Right lung (tissue), 10 donors: ENCODE measurements at places on chromosomes 4 and X.

GRCh38 chrX:43557792-43558191, 98.3 kb upstream of the MAOA start:
- peak; percentile 40 for DNase-seq

DNA sequence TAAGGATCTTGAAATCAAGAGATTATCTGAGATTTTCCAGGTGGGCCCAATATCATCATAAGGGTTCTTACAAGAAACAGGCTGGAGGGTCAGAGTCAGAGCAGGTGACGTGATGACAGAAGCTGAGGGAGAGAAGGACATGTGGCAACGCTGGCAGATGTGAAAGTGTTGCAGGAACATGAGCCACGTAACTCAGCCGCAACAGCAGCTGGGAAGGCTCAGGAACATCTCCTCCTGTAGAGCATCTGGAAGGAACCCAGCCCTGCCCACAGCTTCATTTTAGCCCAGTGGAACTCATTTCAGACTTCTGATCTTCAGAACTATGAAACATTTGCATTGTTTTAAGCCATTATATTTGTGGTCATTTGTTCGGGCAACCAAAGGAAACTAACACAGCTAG, 156.3 kb upstream of the VEGFC start:
- peak; percentile 72 for DNase-seq

DNA sequence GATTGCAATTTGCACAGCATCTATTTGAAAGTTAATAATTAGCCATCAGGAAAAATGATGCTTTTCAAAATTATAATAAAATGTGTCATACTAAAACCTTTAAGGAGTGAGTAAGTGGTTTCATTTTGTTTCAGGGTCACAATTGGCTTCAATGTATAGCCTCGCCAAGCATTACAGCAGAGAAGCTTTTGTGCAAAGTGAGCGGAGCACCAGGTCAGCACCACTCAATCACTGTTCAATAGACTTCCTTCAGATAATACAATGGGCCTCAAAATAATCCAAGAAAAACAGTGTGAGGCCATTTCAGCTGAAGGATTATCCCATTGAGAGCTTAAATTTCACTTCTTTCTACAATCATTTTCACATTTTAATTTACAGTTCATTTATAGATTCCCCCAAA, 409.2 kb upstream of the SLIT2 start:
- DNase-seq: no peak

GRCh38 chr4:28444886-28445496, 1584.3 kb downstream of the STIM2 start:
- no peak for DNase-seq

- no peak for DNase-seq
Observed at GRCh38 chrX:31580726-31581125, 508.9 kb upstream of the FTHL17 start.

GRCh38 chrX:69503228-69503781, 821 bp upstream of the NALF2 start:
- no peak for DNase-seq

GRCh38 chr4:39025552-39026085, 6.6 kb downstream of the TMEM156 start:
- no peak for DNase-seq

DNA sequence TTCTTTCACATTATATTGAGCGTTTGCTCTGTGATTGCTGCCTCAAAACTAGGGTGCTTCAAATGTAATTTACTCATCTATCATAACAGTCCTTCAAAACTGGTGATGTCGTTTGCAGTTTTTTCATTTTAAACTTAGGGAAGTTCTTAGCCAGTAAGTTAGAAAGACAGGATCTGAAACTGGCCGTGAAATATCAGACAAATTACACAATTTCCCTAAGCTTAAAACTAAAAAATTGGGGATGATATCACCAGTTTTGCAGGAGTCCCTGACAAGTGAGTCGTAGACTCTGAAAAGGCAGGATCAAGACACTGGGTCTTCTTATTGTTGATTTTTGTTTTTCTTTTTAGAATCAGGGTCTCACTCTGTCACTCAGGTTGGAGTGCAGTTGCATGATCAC, 44.8 kb downstream of the MOB1B start:
- no peak for DNase-seq

DNA sequence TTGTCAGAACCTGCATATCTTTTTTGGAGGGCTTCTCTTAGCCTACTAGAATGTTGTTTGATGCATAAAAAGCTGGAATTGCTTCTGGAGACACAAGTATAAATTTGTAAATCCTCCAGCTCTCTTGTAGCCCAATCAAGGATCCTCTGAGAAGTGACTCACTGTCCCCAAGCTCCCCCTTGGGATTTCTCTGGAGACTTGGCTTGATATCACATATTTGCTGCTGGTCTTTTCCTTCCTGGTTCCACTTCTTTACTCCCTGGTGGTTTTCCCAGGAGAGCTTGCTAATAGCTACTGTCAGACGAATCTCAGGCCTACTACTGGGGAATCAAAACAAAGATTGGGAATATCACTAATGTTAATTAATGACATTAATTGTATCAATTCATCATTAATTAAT, 173.1 kb downstream of the STK32B start:
- DNase-seq: no peak

- DNase-seq: no peak
Observed at GRCh38 chrX:148067285-148067684, 86.1 kb downstream of the FMR1NB start.

- DNase-seq: no peak
Observed at GRCh38 chr4:82484996-82485783, 54.8 kb downstream of the ENOPH1 start.

DNA sequence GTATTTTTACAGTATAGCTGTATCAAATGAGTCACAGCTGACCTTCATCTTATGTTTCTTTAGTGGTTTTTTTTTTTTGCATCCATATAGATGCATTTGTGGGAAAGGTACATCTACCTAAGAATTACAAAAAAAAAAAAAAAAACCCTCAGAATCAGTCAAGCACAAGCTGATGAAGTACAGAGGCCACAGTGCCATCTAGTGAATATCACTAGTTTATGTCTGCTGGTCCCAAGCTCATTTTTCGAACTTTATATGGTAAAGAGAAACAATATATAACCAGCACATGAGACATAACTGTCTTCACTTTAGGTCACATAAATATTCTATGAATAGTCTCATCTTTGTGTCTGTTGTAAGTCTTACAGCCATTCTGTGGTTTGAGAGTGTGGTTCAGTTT, 220.1 kb downstream of the DLG3 start:
- DNase-seq: no peak

DNA sequence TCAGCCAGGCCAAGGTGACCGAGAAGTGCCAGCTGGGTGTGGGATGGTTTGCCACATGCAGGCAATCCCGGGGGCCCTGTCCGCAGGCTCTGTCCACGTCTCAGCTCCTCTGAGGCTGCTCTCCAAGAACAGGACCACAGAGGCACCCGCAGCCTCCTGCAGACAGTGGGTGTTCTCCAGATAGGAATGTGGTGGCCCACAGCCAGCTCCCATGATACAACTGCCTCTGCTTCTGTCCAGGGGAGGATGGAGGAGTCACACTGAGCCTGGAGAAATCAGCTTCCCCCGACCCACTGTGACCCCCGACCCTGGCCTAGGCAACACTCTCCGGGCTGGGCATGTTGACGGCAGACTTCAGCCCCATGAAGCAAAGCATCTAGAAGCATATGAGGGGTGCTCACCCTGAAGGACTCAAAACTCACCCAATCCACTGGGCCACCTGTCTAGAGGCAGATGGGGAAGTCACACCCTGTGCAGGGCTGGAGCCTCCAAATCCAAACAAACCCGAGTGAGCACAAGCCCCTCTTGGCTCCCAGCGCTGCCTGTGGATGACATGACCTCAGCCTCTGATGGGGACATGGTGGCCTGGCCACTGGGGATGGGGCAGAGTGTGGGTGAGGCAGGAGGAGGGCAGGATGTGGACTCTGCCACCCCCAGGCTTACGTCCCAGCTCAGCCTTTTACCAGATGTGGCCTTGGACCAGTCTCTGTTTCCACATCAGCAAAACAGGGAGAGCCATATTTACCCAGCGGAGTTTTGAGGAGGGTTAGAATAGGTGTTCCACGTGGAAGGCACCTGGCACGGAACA, 102.3 kb downstream of the PSAPL1 start:
- no peak for DNase-seq

DNA sequence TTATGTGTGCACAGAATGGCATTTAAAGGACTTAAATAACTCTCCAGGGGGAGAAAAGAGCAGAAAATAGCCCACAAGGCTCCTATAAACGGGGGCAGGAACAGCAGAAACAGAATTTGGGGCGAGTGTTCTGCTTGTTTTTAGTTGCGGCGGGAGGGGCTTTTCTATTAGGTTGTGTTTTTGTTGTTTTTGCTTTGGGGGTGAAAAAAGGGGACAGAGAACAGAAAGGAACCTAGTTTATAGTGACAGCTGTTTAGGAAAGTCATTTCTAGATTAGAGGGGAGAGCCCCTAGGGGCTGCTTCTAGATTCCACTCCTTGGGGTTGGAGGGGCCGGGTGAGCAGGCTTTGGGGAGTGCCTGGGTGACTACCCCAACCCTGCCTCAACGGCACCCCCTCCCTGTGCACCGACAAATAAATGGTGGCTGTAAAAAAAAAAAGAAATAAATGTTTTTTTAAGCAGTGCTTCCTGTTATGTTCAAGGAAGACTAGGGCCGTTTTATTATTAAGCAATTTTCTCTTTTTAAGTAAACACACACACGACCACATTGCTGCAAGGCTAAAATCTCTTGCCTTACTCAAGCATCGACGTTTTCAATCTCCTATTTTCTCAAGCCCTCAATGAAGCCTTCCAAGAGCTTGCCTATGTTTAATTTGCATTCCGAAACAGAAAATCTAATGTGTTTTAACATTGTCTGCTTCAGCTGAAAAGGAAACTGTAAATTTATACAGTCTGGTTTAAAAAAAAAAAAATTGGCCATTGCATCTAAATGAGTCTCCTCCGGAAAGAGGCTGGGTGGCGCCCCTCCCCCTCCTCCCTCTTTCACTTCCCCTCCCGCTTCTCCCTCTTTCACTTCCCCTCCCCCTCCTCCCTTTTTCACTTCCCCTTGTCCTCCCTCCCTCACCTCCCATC, 123.3 kb upstream of the TBL1X start:
- peak; percentile 42 for DNase-seq

- no peak for DNase-seq
Observed at GRCh38 chr4:157121401-157121800, 45.5 kb downstream of the GLRB start.

GRCh38 chr4:78624048-78624447, 72.5 kb downstream of the ANXA3 start:
- no peak for DNase-seq

GRCh38 chrX:344371-344901, 25.8 kb upstream of the GTPBP6 start:
- DNase-seq: no peak

GRCh38 chrX:16445166-16445752, 204.7 kb upstream of the S100G start:
- no peak for DNase-seq

DNA sequence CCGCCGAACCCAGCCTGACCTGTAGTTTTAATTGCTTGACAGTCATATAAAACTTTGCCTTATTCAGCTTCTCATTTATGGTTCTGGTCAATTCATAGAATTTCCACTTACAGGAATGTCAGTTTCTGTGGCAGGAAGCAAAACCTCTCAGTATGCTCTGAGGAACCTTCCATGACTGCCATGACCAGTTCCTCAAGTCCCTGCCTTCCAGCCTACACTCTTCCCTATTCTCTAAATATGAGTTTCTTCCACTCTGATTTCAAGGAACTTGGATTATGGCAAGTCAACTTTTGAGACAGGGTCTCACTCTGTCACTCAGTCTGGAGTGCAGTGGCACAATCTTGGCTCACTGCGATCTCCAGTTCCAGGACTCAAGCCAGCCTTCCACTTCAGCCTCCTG, 26.0 kb upstream of the NSUN7 start:
- DNase-seq: no peak

DNA sequence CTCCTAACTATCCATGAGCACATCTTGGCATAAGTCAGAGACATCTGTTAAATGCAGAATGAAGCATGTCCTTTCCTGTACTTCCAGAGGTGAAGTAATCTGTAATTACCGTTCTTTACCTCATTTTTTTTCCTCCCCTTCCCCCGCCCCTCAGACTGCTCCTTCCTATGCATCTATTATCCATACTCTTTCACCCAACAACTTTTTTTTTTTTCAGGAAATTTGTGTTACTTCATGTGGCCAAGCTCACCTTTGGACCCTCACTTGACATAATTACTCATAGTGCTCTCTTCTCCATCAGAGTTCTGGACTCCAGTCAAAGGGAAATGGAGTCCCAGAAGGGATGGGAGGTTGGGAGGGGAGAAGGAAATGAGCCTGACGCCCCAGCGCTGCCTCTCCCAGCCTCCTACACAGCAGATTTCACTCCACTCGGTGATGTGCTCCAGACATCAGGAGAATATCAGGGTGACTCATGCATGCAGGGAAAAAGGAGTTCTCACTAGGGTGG, 568.8 kb downstream of the STIM2 start:
- no peak for DNase-seq

DNA sequence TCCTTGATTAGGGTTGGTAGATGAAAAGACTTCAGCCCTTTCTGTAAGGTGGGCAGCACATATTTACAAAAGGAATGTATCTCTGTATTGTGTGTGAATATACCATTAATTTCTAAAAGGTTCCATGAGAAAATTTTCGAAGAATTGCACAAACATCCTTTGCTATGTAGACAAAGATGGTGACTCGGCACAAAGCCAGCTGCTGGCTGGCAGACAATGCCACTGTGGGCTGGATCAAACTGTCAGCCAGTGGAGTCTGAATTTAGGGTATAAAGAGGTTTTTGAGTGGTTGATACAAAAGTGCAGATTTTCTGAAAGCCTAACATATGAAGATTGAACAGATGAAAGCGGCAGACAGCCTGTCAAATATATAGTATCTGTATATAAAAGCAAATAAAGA, 5.6 kb upstream of the TXK start:
- DNase-seq: no peak

DNA sequence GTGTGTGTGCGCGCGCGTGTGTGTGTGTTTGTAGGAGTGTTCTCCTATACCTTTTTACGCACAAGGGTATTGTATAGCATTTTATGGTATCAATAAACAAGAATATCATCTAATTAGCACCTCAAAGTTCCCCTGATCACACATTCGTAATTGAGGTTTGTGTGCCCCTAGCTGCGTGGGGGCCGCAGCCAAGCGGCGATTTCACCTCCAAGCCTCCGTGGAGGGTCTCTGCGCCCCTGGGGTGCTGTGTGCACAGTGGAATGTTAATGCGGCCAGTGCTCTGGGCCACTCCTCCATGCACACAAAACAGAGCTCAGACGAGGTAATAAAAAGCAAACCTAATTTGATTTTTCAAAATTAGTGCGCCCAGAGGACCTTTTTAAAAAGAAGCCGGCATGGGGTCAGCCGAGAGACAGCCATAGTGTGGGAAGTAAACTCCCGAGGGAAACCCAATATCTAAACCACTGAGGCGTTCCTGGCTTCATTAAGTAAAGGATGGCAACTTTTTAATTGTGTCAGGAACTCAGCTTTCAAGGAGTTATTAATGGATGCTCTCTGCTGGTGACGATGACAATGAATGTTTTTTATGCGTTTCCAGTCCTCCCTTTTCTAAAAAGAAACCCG, 110.6 kb downstream of the SORCS2 start:
- DNase-seq: no peak

GRCh38 chr4:182688081-182688480, 229.1 kb downstream of the DCTD start:
- DNase-seq: no peak
